T1000 (cell line): ENCODE measurements at places on chromosomes 2 and 18.

DNA sequence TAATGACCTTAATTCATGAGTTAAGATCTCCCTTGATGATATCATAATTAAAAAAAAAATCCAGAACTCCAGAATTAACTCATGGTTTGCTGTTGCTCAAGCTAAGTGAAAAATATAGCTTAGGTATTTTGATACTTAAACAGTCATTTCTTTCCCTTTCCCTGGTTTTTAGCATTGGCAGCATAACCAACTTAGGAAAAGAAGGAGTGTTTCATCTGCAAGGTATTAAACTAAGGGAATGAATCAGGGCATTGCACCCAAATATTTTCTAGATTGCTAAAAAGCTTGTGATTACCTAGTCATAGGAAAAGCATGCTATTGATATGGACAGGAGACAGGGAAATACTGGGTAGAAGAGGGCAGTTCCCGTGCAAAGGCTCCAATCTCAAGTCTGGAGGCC lies 207.2 kb downstream of the LRP1B start:
- no peak for DNase-seq

GRCh38 chr2:169077674-169078240 lies 8.4 kb downstream of the DHRS9 start:
- DNase-seq, result no peak

DNA sequence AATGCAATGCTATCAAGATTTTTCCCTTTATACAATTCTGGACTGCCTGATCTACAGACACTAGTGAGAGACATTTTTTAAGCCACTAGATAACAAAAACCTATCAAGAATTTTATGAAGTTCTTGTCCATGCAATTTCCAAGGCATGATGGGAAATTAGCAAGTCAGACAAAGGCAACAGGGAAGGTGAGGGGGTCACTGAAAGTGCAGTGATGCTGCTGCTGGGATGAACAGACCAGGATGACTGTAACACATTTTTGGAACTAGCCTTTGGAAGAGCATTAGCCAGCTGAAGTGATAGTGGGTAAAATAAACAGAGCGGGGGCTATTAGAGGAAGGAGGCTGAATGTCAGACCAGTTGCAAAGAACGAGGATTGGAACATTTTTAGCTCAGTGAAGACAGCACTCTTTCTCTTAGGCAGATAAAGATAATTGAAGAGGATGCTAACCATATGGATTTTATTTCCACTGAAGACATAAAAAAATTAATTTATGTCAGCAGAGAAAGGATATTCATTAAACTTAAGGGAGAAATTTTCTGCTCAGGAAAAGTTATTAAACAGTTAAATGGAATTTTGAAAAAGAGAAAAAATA lies 17.9 kb downstream of the NRXN1 start:
- DNase-seq, result no peak

GRCh38 chr2:48248251-48248933 lies 281.6 kb upstream of the STON1 start:
- peak; percentile 51 for DNase-seq

GRCh38 chr2:29010946-29011345 lies 29.8 kb downstream of the TOGARAM2 start:
- DNase-seq, result no peak

GRCh38 chr2:52192656-52193055 lies 1160.7 kb upstream of the NRXN1 start:
- DNase-seq, result no peak

DNA sequence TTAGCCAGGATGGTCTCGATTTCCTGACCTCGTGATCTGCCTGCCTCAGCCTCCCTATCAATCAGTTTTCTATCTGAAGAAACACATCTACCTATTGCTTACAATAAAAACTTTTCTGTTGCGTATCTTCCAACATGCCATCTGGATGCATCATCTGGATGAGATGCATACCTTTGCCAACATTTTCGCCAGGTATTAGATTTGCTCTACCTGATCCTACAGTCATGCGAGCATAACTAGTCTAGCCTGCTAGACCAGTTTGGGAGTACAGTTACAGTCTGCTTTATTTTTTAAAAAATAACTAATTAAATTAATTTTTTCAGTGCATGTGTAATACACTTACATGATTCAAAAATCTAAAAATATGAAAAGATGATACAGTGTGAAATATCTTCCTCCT lies 334.0 kb upstream of the MEX3C start:
- no peak for DNase-seq
